ENCODE measurements at places on chromosomes 11 and 22.

DNA sequence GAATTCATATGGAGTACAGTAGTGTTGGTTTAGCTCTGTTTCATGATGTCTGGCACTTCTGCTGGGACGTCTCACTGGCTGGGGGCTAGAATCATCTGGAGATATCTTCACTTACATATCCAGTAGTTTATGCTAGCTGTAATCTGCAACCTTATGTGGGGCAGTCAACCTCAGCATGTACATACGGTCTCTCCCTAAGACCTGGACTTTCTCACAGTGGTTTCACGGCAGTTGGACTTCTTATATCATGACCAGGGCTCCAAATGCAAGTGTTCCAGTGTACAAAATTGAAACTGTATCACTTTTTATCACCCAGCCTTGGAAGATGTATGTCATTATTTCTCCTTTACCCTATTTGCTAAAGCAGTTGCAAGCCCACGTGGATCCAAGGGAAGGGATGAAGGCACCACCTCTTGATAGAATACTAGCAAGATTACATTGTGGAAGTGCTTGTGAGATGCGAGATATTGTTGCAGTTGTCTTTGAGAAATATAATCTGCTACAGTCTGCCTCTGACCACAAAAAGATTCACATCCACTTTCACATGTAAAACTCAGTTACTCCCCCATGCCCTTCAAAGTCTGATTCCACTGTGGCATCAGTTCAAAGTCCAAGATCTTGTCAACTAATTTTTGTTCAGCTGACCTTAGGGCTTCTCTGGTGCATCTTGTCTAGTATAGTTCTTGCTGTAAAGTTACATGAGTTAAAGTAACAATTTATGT is 316.6 kb upstream of the NCAM1 start:
- no peak for DNase-seq

- no peak for DNase-seq
These were observed 5.5 kb downstream of the CHRDL2 start for GRCh38 chr11:74725701-74726100.

DNA sequence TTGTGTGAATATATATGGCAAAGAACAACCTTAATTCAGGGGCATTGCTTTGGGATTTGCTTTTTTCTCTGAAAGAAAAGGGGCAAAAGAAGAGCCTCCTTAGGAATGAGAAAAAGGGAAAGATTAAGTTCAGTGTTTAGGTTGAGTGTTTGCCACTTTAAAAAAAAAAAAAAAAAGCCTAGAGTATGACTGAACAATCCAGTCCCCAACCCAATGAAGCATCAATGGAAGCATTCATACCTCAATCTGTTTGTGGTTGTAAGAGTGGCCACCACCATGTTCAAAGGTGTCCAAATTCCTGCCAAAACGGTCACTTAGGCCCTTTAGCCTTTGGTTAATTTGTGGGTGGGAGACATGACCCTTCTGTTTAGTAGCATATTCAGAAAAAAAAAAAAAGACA is 260.6 kb downstream of the SOX6 start:
- no peak for DNase-seq

GRCh38 chr22:24175160-24175808 is 6.0 kb upstream of the SUSD2 start:
- peak; percentile 52 for DNase-seq

GRCh38 chr11:31620434-31620833 is 110.9 kb downstream of the ELP4 start:
- no peak for DNase-seq

DNA sequence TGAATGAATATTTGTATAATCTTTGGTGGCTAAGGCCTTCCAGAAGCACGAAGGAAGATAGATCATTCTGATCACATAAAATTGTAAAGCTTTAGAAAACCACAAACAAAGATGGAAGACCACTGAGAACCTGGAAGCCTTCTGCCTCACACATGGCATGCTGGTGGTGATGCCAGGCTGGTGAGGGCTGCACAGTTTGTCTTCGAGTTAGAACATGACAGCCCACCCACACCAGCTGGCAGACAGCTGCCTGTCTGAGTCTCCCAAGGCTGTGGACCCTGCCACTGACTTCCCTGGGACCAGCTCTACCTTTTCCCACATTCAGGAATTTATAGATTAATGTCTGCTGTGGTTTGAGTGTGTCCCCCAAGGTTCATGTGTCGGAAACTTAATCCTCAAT is 48.8 kb upstream of the B3GAT1 start:
- no peak for DNase-seq

Data from effector CD4-positive, alpha-beta T cell (primary cell).